ENCODE measurements at places on chromosomes 2 and 18.

GRCh38 chr2:215900203-215900611 lies 113.1 kb downstream of the MREG start:
- no peak for DNase-seq

DNA sequence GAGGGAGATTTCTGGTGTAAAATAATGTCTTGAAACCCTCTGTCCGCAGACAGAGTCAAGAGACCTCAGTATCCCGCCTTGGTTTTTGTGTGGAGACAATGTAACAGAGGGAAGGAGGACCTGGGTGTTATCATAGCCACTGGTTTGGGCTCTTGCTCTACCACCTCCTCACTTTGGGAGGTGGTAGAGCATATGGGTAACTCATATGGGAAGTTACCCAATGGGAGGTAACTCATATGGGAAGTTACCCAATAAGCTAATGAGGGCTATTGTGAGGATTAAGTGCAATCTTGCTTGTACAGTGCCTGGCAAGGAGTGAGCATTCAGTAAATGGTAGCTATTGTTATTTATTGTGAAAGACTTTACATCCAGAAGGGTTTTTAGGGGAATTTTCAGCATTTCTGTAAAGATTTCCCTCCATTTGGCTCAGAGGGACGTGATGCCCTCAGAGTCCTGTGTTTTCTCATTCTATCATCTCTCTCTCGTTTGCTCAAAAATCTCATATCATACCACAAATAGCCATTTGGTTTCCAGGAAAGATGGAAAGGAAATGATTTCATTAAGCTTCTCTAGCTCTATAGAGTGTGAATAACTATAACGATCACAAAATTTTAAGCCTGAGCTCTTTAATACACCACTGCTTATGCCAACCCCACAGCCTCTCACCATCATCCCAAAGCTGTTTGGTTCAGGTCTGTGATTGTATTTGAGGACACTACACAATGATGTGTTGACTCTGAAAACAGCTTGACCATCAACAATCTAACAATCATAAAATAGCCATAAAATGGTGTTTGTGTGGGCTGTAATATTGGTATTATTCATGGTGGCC lies 307.7 kb downstream of the STK39 start:
- no peak for DNase-seq

GRCh38 chr2:134073023-134073422 lies 180.8 kb upstream of the MGAT5 start:
- DNase-seq: no peak

- no peak for DNase-seq
Observed at GRCh38 chr2:203683932-203684556, 22.4 kb upstream of the CD28 start.

GRCh38 chr2:111975053-111975552 lies 76.7 kb downstream of the MERTK start:
- DNase-seq: no peak

GRCh38 chr2:54206596-54206995 lies 49.4 kb downstream of the TSPYL6 start:
- peak; percentile 10 for DNase-seq

- DNase-seq: no peak
Observed at GRCh38 chr18:25595274-25596060, 243.5 kb upstream of the ZNF521 start.

DNA sequence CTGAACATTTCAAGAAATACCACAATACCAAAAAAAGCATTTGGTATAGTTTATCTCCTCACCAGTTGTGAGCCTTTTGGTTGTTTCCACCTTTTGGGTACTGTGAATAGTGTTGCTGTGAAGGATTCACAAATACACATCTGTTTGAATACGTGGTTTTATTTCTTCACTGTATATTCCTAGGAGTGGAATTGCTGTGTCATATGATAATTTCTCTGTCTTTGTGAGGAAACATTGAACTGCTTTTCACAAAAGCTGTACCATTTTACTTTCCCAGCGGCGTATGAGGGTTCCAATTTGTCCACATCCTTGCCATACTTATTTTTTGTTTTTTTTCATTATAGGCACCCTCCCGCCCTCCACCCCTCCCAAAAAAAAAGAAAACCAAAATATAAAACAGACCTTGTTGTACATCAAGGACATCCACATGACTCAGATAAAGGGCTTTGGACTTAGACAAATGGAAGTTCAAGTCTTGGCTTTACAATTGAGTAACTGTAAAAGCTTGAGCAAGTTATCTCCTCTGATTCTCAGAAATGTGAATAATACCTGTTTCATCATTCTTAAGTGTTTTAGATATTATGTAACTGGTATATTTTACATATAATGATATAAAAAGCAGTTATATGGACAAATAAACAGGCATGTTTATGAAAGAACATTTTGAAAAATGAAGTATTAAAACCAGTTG lies 19.0 kb downstream of the UBE2E3 start:
- DNase-seq: no peak

GRCh38 chr18:48492880-48493279 lies 46.0 kb upstream of the CTIF start:
- DNase-seq: no peak

GRCh38 chr2:111172666-111173065 lies 52.0 kb downstream of the BCL2L11 start:
- DNase-seq: no peak

DNA sequence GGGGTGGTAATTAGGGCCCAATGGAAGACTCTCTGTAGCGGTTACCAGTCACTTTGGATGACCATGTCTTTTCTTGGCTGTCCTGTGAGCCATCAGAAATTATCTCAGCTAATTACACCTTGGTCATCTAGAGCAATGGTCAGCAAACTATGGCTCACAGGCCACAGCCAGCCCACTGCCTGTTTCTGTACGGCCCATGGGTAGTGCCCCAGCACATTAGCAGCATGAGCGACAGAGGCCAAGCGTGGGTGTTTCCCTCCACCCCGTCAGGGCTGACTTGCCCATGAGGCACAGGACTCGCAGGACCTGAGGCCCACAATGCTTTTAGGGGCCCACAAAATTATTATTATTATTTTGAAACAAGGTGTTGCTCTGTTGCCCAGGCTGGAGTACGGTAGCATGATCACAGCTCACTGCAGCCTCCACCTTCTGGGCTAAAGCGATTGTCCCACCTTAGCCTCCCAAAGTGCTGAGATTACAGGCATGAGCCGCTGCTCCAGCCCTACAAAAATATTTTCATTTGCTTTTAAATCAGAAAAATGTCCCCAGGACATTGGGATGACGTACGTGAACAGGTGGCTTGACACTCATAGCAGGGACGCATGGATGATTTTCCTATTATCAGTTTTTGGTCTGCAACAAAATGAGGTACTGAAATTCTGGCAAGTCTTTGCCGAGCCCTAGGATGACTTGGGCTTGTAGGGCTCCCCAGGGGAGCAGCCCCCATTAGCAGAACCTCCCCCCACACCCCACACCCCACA lies 29.3 kb upstream of the CEP68 start:
- DNase-seq: no peak

GRCh38 chr2:86107031-86107430 lies 996 bp downstream of the PTCD3 start:
- no peak for DNase-seq

DNA sequence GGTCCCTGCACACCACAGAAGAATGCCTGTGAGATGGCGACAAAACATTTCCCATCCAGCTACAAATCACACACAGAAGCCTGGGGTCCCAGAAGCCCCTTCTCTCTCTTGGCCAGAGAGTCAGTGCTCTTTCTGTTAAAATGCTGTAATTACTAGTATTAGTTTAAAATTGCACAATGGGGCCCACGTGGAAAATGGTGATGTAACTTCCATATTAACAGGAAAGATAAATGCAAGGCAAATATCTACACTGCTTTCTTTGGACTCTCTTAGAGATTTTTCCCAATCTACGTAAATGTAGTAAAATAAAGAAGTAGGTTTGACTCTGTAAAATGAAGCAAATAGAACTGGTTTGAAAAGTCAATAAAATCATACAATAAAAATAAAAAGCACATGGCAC lies 113.9 kb upstream of the TFCP2L1 start:
- DNase-seq: no peak

- no peak for DNase-seq
Observed at GRCh38 chr2:43441195-43441594, 154.6 kb downstream of the THADA start.

DNA sequence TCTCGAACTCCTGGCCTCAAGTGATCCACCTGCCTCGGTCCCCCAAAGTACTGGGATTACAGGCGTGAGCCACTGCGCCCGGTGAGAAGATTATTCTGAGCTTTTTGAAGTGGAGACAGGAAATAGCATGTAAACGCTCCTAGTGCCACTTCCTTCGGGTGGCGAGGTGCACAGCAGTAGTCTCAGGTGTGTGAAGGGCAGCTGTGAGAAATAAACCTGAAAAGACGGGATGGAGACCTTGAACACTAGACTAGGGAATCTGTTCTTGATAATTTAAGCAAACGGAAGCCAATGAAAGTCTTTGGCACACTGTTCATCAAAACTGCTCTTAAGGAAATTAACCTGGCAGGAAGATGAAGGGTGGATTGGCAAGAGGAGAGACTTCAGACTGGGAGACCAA lies 439 bp upstream of the PLEKHH2 start:
- DNase-seq: no peak

- DNase-seq: no peak
Observed at GRCh38 chr2:209095432-209095831, 328.4 kb upstream of the MAP2 start.

- DNase-seq: no peak
Observed at GRCh38 chr2:26945991-26946750, 24.3 kb upstream of the MAPRE3 start.

DNA sequence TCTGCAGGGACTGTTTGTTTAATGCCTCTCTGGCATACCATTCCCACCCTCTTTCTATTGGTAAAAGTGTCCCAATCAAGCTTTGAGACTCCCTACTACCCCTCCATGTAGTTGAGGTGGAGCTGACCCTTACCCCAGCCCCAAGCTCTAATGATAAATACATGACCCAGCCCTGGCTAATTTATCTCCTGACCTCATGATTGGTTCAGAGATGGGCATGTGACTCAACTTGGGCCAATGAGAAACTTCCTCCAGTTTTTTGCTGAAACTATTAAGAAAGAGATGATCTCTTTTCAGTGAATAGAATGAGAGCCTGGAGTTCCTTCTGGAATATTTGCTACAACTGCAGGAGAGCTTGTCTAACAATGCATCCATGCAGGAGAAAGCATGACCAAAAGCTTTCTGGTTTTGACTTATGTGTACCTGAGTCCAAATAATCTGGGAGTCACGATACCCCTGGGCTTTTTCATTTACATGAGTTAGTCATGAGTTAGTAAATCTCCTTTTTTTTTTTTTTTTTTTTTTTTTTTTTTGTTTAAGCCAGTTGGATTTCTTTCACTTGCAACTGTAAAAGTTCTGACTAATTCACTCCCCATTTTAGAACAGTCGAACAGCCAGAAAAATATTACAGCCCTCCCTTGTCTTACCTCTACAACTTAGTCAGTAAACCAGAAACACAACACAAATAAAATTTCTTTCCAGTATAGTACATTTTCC lies 66.5 kb upstream of the TLK1 start:
- no peak for DNase-seq

- DNase-seq: no peak
Observed at GRCh38 chr2:77519888-77520506, 2.2 kb downstream of the LRRTM4 start.

DNA sequence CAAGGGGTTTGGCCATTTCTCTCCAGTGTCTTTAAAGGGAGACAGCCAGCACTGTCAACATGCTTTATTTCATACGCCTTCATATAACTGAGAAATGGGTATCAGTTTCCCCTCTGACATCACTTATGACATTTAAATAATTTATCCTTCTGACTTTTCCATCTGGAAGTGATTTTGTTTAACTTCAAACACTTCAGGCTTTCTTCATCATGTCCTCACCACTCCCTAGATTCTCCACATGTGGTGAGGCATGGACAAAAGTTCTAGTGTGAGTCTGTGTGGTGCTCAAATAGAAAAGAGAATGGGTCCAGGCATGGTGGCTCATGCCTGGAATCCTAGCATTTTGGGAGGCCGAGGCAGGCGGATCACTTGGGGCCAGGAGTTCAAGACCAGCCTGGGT lies 158.6 kb downstream of the TXNL1 start:
- no peak for DNase-seq

DNA sequence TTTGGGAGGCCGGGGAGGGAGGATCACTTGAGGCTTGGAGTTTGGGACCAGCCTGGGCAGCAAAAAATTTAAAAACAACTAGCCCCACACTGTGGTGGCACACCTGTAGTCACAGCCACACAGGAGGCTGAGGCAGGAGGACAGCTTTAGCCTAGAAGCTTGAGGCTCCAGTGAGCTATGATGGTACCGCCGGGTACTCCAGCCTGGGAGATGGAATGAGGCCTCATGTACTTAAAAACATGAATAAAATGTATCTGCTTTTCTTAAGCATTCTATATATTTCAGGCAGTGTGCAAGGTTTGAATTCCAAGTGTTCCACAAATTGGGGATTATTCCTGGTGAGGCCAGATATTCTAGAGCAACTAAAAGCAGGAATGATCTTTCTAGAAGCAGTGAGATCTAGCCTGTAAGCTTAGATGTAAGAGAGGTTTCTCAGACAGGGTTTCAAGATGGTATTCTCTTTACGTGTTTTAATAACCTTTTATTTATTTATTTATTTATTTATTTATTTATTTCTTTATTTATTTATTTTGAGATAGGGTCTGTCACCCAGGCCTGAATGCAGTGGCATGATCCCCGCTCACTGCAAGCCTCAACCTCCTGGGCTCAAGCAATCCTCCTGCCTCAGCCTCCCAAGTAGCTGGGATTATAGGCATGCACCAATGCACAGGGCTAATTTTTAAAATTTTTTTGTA lies 4.1 kb upstream of the MARCHF7 start:
- DNase-seq: no peak

DNA sequence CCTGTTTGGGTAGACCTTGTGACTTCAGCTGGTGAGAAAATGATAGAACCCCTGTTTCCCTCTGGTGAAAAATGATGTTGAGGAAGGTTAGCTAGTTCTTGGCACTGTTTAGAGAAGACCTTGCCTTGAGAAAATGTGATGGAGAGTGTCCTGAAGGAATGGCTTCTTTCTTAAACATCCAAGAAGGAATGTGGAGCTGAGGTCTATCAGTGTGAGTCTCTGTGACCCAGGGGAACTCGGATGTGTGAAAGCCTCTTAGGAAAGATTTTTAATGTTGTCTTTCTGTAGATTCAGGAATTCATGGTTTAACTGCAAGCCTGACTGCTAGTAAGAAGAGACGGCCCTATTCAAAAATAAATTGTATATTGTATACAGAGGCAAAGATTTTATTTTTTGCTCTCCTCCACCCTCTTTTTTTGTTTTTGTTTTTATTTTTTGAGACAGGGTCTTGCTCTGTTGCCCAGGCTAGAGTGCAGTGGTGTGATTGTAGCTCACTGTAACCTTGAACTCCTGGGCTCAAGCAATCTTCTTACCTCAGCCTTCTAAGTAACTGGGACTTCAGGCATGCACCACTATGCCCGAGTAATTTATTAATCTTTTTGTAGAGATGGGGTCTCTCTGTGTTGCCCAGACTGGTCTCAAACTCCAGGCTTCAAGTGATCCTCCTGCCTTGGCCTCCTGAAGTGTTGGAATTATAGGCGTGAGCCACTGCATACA lies 87.5 kb downstream of the ZNF532 start:
- no peak for DNase-seq

DNA sequence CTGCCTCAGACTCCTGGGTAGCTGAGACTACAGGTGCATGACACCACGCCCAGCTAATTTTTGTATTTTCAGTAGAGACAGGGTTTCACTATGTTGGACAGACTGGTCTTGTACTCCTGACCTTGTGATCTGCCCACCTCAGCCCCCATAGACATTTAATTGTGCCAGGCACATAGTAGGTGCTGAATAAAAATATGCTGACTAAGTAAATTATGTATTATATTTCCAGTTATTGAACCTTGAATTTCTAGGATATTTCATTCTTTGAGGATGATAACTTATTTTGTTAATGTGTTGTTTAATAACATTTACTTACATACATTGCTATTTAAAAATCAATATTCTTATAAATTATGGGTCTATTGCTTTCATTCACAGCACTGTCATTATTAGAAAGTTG lies 190.4 kb upstream of the LRRTM4 start:
- DNase-seq: no peak
